NCI-H1092 treated with DMSO at 0.1 percent for 48 hours (cell line): ENCODE measurements at places on chromosomes 7 and 10.
A peak's percentile ranks its signal among the peaks of the same experiment; 100 is the strongest.

- no peak for DNase-seq
These were observed 4.2 kb downstream of the ADAMTS14 start for GRCh38 chr10:70676511-70676910.

DNA sequence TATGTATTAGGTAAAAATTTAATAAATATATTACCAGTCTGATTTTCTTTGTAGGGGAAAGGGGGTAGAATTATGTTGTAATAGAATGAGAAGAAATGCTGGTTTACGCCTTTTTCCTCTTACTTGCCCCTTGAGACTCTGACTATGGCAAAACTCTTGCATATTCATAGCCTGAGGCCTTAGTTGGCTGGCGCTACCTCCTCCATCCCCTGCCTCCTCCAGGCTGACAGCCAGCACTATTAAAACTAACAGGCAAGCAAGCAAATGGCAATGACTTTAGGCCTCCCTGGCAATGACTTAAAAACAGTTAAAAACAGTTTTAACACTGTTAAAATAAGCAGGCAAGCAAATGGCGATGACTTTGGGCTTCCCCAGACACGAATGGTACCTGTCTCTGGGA lies 14.4 kb downstream of the PKD2L1 start:
- no peak for DNase-seq

DNA sequence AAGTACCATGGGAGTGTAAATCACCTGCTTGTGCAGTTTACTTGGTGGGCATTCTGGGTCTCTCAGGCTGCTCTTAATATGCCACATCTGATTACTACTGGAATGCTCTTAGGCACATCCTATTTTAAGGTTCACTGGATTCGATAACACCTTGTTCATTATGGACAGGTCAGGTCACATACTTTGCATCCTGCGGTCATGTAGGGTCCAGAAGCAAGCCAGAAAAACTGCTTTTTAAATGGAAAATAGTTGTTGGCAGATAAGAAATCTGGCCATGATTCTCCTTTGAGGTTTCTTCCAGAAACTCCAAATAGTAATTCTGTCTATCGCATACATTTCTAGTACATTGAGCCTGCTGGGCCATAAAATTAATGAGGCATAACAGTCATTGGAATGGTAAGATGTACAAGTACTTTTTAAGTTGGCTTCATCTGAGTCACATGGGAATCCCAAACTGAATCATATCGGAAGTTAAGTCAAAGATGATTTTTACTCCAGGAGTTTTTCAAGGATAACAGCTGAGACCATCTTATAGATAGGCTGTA lies 371.9 kb downstream of the LRRTM3 start:
- no peak for DNase-seq

DNA sequence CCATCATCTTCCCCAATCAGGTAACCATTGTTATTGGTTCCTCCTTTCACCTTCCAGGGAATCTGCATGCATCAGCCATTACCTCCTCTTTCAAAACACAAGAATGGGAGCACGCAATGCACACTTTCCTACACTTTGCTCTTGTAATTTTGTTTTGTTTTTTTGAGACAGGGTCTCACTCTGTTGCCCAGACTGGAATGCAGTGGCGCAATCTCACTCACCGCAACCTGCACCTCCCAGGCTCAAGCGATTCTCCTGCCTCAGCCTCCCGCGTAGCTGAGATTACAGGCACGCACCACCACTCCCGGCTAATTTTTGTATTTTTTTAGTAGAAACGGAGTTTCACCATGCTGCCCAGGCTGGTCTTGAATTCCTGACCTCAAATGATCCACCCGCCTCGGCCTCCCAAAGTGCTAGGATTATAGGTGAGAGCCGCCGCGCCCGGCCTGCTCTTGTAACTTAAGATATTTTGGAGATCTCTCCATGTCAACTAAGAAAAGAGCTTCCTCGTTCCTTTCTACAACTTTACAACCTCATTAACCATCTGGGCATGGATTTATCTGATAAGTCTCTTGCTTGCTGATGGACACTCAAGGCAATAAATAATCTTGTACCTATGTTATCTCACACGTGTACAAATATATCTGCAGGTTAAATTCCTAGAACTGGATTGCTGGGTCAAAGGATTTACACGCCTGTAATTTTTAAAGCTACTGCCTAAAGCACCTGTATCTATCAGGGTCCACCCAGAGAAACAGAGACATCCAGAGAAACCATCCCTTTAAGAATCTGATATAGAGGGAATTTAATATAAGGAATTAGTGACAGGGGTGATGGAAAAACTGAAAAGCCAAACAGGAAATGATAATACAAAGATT lies 4.2 kb downstream of the CYTH3 start:
- no peak for DNase-seq

- DNase-seq = no peak
These were observed 58.8 kb downstream of the LANCL2 start for GRCh38 chr7:55423891-55424290.

- DNase-seq = no peak
These were observed 79.8 kb downstream of the ARHGAP22 start for GRCh38 chr10:48525113-48525512.

DNA sequence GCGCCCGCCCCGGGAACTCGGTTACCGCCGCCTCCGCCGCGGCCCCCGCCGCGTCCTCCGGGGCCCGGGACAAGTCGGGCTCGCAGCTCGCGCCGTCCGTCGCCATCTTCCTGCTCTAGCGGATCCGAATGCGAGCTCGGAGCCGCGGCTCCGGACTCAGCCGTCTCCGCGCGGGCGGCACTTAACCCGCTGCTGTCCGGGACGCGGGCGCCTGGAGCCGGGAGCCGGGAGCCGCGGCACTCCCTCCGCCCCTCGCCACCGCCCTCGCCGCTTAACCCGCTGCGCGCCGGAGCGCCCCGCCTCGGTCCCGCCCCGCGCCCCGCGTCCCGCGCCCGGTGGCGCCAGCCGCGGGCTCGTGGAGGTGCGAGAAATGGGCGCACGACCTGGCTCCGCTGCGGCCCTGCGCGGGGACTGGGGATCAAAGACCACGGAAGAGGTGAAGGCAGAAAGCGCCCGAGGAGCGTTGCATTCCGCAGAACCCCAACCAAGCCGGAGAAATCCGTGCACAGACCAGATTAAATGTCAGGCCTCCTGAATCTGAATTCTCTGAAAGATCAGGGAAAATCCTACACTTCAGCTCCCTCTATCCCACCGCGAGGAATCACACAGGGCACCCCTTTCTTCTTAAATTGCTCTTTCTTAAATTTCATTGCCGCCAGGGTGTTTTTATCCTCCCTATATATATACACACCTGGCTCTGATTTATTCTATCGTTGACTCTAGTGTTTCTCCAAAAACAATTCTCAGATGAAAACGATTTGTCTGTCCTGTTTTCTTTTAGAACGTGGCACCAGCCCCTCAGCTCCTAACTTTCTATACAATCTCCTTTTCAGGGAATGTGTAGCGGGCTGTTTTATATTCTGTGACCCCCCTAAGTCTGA lies at the start of gene CTTNBP2:
Gene CTTNBP2, minus strand, starts transcription at position 132 of the 881 bp plus-strand sequence. Its CDS starts 26 bp downstream, at position 106.
- peak; percentile 22 for DNase-seq

DNA sequence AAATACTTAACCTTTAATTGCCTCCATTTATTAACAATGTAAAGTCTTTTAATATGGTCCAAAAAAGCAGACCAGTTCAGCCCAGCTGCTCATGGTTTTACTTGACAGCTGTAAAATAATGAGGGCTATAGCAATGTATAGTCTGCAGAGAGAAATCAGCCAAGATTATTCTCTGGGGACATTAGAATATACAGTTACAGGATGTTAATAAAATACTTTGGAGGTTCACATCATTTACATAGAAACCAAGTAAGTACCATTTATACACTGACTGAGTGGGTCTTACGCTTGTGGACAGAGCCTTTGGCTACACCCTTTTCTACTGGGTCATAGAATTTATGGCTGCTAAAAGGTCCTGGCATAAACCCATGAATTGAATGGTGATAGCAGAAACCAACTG lies 340.7 kb upstream of the CELF2 start:
- DNase-seq = no peak

GRCh38 chr10:33524966-33525365 lies 190.5 kb upstream of the NRP1 start:
- DNase-seq = no peak

GRCh38 chr7:108120933-108121332 lies 9.2 kb downstream of the LAMB4 start:
- no peak for DNase-seq

- DNase-seq = no peak
These were observed 17.2 kb downstream of the AKAP9 start for GRCh38 chr7:91957823-91958222.

DNA sequence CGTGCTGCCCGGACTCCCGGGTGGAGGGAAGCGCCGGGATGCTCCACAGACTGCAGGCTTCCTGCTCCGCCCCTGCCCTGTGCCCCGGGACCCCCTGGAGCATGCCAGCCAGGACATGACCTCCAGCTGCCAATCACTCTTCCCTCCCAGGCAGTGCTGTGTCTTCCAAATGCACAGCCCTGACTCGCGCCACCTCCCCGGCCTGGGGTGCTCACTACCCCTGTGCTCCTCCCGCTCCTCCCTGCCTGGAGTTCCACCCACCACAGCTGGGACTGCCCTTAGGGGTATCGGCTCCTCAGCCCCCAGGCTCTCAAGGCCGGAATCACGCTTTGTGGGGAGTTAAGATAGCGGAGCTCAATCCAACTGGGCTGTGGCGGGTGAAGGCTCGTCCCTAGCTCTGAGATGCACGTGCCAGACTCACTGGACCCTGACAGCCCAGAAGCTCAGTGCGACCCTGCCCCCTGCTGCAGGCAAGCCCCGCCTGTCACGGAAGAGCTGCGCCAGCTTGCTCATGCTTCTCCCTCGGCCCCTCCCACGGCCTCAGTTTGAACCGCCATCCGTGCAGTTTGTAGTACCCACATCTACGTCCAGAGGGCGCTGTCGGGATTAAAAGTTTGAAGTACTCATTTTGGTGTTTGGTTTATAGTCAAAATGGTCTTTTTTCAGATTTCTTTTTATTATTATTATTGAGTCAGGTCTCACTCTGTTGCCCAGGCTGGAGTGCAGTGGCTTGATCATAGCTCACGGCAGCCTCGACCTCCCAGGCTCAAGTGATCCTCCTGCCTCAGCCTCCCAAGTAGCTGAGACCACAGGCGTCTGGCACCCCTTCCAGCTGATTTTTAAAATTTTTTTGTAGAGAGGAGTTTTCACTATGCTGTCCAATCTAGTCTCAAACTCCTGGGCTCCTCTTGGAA lies 142.5 kb upstream of the TCERG1L start:
- DNase-seq = peak; percentile 1

DNA sequence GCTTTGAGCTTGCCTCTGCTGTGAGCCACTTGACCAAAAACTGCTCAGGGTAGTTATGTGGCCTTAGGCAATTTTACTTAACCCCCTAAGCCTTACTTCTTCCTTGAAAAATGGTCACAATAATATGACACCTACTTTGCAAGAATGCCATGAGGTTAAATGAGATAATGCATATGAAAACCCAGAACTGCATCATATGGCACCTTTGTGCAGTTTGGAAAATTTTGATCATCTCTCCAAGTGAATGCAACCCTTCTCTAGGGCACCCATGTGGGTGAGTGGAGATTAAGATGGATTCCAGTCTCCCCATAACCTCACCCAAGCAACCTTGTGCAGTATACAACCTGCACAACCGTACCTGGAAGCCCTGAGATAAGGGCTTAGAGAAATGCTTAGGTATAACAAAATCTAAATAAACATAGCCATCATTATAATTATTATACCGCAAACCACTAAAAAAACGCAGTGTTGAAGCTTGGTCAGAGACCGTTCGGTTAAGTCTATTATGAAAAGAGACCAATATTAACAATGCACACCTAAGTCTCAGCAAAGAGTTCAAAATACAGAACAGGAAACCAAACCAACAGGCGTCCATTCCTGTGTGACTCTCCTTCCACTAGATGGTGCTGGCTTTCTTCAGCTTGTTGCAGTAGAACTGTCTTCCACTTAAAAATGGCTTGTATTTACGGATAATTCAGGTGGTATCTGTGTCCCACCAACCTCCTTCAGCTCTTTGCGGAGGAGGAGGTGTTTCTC lies 21.0 kb upstream of the ASB15 start:
- DNase-seq = peak; percentile 75

DNA sequence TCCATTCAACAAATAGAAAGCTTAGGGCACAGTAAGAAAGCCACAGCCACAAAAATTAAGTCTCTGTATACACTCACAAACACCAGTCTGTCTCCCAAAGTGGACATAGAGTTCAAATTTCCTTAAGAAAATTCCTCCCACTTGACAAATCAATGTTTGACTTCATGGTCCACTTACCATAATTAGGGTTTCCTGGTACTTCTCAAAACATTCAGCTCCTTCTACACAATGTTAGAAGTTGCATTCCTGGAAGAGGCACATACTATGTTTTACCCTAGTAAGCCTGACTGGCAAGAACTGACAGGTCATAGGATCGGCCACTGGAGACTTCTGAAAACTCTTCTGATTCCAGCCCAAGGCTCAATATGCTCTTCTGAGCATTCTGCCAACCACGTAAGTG lies 70.5 kb downstream of the CPXM2 start:
- no peak for DNase-seq

DNA sequence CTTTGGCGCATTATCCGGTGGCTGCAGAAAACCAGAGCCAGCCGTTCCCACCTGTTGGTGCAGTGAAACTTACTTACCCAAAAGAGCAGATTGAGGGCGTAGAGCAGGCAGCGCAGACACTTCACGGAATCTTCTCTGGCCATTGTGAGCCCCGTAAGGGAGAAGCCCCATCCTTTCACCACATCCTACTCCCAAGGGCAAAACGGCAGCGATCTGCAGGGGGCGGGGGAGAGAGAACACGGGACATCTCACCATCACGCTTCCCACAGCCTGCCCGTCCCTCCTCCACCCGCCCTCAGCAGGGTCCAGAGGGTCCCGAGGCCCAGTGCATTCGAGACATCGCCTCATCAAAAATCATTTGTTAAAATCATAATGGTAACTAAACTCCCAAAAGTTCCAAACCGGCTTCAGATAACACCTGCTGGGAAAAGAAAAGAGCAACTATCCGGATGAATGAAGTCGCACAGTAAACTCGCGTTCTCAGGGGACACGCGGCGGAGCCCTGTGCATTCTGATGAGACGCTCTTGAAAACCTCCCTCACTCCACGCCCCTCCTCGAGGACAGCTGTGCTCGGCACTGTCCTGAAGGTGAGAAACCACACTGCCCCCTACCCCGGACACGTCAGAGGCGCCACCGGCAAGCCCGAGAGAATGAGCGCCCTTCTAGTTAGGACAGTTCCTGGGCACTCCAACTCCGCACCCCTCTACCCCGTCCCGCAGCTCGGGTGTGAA lies 1.2 kb downstream of the TSPAN12 start:
- DNase-seq = peak; percentile 57

GRCh38 chr10:70442332-70442988 lies 979 bp upstream of the NODAL start:
- no peak for DNase-seq
